ENCODE measurements at places on chromosomes 7 and 10.

- DNase-seq: no peak
Observed at GRCh38 chr10:36087006-36088005, 445.2 kb upstream of the FZD8 start.

DNA sequence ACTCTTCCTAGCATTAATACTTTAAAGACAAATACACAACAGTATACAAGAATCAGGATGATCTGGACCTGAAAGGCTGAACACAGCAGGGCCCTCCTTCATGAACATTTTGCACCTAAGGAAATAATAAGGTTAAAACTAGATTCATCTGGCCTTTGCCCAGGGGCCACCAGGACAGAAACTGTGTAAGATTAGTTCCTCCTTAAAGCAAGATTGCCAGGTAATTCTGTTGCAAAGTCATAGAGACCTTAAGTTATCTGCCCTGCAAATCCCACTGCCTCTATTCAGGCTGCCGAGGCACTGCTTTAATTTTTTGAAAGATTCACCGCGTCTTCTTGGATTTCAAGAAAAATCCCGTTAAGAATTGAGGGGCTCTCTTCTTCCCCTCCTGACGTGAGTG is 1.6 kb upstream of the KIAA1217 start:
- no peak for DNase-seq

DNA sequence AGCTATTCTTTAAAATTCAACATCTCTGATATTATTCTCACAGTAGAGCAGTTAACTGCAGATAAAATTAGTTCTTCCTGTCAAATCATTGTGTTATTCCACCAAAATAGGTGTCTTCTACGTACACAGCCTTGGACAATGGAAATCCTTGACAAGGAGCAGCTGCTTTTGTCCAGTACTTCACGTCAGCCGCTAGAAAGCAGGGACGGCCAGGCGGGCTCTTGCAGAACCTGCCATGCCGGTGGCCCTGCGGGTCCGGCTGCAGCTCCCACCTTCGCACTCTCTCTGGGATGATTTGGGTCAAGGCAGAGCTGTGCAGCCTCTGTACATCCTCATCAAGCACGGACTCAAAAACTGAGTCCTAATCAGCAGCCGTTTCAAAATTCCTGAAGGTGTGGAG is 2.2 kb upstream of the FOXI2 start:
- DNase-seq: peak; percentile 34

DNA sequence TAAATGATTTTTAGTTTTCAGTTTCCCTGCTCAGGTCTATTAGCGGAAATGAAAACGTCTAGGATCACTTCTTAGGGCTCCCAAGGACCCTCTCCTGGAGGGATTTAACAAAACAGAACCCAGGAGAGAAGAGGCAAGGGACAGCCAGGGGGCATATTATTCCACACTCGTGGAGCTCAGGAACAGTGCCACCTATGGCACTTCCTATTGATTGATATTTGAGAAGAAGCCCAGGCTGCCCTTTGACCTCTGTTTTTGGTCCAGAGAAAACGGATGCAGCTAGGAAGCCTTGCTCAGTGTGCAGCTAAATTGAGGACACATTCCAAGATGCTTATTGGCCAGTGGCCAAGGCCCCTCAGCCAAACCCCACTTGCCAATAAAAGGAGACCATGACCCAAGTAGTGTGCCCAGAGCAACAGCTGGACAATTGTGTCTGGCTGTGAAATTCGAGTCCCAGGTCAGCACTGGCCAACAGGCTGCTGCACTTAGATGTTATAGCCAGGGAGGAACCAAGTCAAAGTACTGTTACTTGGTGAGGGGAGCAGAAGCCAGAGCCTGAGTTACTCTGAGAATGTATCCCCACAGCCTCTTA is 24.0 kb upstream of the GPNMB start:
- no peak for DNase-seq

- no peak for DNase-seq
Observed at GRCh38 chr7:133016604-133017003, 65.3 kb downstream of the CHCHD3 start.

GRCh38 chr7:143499743-143500348 is 22.2 kb downstream of the TAS2R41 start:
- no peak for DNase-seq

- DNase-seq: peak; percentile 26
Observed at GRCh38 chr10:785861-786214, 96.4 kb upstream of the DIP2C start.

GRCh38 chr10:10613656-10614244 is 403.9 kb upstream of the CELF2 start:
- no peak for DNase-seq

- no peak for DNase-seq
Observed at GRCh38 chr10:58017719-58018367, 249.9 kb downstream of the IPMK start.

GRCh38 chr7:129613016-129613337 is 1.5 kb downstream of the NRF1 start:
- DNase-seq: no peak

DNA sequence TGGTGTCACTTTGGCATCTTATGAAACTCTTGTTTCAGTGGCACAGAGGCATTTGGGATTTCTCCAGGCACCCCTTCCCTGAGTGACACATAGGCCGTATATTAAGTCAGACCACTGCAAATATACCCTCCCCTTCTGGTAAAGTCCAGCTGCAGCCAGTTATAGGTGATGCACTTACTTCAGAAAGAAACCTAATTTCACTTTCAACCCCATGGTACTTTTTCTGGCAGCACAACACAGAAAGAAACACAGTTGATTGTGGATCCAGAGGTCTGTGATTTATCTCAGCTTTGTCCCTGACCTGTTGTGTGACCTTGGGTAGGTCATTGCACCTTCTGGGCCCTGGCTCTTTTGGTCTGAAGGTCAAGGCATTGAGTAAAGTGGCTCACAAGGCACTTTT is 173.2 kb downstream of the BUB3 start:
- no peak for DNase-seq

DNA sequence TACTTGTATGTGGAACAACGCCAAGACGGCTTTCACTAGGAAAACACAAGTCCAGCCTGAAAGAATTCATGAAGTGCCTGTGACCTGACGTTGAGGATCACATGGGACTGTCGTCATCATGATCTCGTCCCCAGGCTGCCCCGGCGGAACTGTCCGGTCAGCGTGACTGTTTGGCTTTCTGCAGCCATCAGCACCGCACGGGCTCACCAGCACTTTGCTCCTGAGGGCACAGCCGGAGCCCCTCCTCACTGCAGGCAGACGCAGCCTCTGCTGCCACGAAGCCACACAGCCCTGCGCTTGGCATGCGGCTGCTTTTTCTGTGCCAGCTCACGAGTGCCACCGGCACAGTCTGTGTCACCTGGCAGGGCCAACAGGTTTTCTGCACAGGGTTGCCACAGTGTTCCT is 9.4 kb upstream of the GET4 start:
- no peak for DNase-seq

DNA sequence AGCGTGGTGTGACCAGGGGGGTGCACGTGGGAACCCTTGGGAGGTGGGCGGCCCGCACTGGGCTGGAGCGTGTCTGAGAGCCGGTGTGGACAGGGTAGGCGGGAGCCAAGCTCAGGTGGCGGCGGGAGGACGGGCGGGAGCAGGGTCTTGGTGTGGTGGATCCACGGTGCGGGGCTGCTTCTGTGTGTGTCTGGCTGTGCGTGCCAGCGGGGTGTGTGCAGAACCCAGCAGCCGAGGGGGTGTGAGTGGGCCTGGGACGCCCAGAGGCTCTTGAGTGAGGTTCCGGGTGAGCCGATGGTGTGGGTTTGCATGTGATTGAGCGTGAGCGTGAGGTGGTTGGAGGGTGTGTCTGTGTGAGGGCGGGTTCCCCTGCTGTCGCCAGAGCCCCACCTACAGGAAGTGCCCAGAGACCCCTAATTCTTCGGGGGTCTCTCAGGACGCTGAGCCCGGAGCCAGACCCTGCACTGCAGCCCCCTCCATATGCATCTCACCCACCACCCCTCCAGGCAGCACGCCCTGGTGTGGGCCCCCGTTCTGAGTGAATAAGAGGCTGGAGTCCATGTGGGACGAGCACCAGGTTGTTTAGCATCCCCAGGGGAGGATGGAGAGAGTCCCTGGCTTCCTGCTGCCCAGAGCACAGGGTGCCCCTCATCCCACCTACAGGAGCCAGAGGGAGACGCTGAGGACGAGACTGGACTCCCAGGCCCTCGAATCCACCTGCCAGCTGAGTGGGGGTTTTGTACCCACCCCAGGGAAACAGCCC is 78.2 kb downstream of the ELFN1 start:
- DNase-seq: no peak

DNA sequence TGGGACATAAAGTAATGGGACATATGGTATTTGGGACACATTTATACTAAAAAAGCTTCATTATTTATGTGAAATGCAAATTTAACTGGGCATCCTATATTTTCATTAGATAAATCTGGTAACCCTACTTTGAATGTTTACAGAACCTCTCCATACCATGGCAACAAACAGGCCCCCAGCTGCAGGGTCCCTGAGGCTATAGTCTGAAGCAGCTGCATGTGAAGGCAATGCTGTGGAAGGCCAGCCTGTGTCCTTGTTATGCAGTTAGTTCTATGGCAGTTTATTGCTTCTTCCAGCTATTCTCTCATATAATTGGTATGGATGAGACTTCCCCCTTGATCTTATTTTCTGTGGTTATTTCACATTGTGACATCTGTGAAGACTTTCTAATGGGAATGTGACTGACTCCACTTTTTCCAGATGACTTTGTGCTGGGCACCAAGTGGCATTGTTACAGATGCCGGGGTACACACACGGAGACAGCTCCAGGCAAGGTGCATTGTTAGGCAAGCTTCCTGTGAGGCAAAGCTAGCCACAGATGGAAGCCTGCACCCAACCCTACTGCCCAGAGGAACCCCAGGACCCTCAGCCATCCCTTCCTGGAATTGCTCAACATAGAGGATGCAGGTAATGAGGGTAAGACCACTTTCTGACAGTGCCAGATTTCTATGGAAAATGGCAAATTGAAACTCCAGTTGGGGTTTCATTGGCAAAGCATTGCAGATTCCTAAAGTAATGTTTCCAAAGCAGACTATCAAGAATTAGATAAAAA is 49.5 kb upstream of the ADAM12 start:
- DNase-seq: no peak

GRCh38 chr10:534047-534566 is 155.4 kb downstream of the DIP2C start:
- no peak for DNase-seq

GRCh38 chr10:33240931-33241330 is 93.5 kb downstream of the NRP1 start:
- no peak for DNase-seq

- DNase-seq: no peak
Observed at GRCh38 chr10:22856444-22857074, 71.3 kb upstream of the ARMC3 start.

GRCh38 chr7:80881351-80881900 is 37.4 kb downstream of the SEMA3C start:
- DNase-seq: no peak

Data from H9 (cell line).